CD4-positive, CD25-positive, alpha-beta regulatory T cell (primary cell): ENCODE measurements at places on chromosomes 7 and 10. TPM values are rescaled to one million over a fixed set of nuclear protein-coding genes. Genes with fewer than 3 reads are reported as not detected.

CFAP46 gene
- total RNA-seq: not detected

PKD2L1 gene
- total RNA-seq: not detected

CNTNAP2 gene
- not detected for total RNA-seq

UBE3C gene
- 60.3 TPM for total RNA-seq

POP7 gene
- total RNA-seq: 11.3 TPM

ACSM6 gene
- not detected for total RNA-seq

AVL9 gene
- total RNA-seq: 31.8 TPM

SPAM1 gene
- total RNA-seq: not detected
